Muscle of leg (tissue), 16 donors: ENCODE measurements at places on chromosomes 5 and 9. TPM values are rescaled to one million over a fixed set of nuclear protein-coding genes. Genes with fewer than 3 reads are reported as not detected.

DNA sequence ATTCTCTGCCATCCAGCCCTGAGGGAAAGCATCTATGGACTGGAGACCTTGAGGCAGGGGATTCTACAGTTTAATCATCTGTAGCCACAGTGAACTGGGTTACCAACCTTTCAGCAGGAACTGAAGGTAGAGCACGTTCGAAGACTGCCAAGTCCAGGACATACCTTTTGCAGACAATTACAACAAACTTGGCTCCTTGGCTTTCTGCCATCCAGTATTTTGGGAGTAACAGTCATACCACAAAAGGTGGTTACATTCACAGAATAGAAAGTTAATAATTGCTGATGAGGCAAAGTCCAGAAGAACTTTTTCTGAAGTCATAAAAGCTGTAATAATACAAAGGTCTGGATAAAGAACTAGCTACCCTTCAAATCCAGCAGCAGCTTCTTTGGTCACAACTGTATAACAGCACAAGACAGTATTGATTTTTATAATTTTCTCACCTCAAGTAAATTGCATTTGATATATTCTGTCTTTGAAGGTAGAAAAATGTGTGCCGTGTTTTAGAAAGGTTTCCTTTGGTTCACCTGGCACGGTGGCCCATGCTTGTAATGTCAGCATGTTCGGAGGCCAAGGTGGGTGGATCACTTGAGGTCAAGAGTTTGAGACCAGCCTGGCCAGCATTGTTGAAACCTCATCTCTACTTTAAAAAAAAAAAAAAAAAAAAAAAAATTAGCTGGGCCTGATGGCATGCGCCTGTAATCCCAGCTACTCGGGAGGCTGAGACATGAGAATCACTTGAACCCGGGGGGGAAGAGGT, 236.6 kb downstream of the NR3C1 start:
- no peak for DNase-seq

DNA sequence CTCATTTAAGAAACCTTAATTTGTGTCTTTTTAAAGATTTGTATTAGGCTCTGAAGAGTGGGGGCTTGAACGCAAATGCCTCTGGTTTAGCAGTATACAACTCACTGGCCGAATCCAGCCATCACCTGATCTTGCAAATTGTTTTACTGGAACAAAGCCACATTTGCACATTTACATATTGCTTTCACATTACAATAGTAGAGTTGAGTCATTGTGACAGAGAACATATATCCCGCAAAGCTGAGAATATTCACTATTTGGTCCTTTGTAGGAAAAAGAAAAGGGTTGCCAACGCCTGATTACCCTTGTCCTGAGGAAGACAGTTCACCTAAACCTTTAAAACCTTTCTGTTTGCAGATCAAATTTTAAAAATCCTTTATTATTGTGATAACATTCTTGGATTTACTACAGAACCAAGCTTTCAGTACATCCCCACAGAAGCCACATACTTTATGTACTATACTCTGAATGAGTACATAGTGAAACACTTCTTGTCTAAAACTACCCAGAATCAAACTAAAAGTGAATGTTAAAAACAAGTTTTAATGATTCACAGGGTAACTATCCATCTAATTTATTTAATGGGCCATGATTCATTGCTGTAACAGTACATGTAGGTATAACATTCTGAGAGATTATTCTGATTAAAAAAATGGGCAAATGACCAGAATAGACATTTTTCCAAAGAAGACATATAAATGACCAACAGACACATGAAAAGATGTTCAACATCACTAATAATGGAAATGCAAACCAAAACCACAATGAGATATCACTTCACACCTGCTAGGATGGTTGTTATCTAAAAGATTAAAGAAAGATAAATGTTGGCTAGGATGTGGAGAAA, 161.0 kb downstream of the SLC25A46 start:
- DNase-seq: no peak

- DNase-seq: peak; percentile 7
Measured at GRCh38 chr5:145473042-145473642, 362.0 kb downstream of the PRELID2 start.

PCDHB14 gene
- 4.8 TPM for total RNA-seq

SLC4A9 gene
- total RNA-seq: 0.04 TPM

IL4 gene
- total RNA-seq: not detected
